Chondrocyte (in vitro differentiated cells): ENCODE measurements at places on chromosomes 1 and 21.

DNA sequence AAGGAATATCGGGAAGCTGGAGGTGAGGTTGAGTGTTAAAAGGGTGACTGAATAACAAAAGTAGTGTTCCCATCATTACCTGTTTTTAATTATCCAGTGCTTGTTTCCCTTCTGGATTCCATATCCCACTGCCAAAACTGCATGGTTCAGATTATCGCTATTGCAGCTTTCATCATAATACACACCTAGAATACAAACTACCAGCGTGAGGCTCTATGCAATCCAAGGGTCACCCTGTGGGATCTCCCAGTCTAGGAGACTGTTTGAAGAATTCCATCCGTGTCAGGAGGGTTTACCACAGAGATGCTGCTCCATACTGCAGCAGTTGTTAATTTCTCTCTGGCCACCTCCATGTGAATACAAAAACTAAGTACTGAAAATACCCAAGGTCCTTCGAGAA lies 9.0 kb downstream of the CTSK start:
- DNase-seq = no peak
- H3K36me3 ChIP-seq = peaks cover 45% of the 10 kb centered on the region
- H3K27me3 ChIP-seq = no peaks in the 10 kb centered on the region
- H3K4me1 ChIP-seq = no peaks in the 10 kb centered on the region
- no peak overlapping the region for H3K27ac ChIP-seq

- no peak overlapping the region for H3K4me3 ChIP-seq
- H3K4me1 ChIP-seq = no peaks in the 10 kb centered on the region
- no peaks in the 10 kb centered on the region for H3K36me3 ChIP-seq
- H3K27ac ChIP-seq = no peak overlapping the region
These were observed 3.4 kb downstream of the NLRP3 start for GRCh38 chr1:247419336-247419735.

GRCh38 chr1:96210054-96210453 lies 511.5 kb upstream of the PTBP2 start:
- no peak for DNase-seq
- H3K27ac ChIP-seq = no peak overlapping the region
- peaks cover 27% of the 10 kb centered on the region for H3K27me3 ChIP-seq
- no peak overlapping the region for H3K4me3 ChIP-seq
- H3K4me1 ChIP-seq = no peaks in the 10 kb centered on the region

DNA sequence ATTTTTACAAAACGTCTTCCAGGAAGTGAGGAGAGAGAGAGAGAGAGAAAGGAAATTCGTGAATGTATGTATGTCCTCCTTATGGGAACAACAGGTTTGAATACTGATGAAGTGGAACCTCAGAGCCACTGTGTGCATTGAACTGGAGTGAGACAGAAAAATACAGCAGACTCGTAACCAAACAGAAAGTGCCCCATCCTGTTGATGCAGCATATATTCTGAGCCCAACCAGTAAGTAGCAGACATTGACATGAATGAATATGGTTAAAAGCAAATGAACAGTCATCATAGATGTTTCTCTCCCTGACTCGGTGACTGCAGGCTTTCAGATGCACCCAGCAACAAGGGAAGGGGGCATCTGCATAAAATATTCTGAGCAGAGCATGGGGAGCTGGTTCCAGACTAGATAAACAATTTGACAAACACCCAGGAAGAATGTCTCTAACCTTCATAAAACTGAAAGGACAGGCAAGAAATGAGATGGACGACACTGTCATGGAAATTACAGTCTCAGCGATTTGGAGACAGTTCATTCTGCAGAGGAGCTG lies 471.0 kb upstream of the PBX1 start:
- H3K36me3 ChIP-seq = no peaks in the 10 kb centered on the region
- DNase-seq = no peak
- H3K27ac ChIP-seq = no peak overlapping the region
- no peak overlapping the region for H3K4me3 ChIP-seq
- peaks cover 9% of the 10 kb centered on the region for H3K27me3 ChIP-seq
- no peaks in the 10 kb centered on the region for H3K4me1 ChIP-seq

DNA sequence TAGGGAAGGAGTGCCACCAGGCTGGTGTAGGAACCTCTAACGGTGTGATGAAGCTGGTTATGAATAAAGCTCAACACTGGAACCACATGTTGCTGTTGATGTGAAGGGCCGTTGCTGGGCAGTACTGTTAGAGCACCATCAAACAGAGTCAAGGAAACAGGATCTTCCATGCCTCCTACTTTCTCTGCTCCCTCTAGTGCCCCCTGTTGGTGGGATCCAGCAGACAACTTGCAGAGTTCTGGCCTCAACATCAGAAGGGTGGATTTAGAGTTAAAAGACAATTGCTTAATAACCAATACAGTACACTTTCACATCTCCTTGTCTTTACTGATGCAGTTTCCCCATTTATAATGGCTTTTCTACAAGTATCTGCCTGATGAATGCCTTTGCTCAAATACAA lies 336.4 kb downstream of the NTNG1 start:
- H3K4me1 ChIP-seq = no peaks in the 10 kb centered on the region
- peaks cover 3% of the 10 kb centered on the region for H3K27me3 ChIP-seq
- no peak for DNase-seq
- H3K36me3 ChIP-seq = no peaks in the 10 kb centered on the region
- H3K4me3 ChIP-seq = no peak overlapping the region

DNA sequence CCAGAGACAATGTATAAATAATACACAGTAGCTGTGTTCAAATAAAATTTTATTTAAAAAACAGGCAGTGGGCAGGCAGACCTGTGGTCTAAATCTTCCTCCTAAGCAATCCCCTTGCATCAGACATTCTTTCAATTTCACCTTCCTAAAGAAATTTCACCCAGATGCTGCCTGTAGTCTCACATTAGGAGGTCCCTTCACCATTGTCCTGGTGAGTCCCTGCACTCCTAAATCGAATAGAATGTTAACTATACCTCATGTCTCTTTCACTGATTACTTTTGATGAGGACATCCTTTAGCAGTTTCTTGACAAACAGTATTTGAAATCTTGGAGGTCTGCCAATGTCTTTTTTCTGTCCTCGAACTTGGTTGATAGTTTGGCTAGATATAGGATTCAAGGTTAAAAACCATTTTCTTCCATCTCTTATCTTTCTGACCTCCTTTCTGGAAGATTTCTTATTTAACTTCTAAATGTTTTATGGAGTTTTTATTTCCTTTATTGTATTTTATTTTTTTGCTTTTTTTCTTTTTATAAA lies 77.5 kb downstream of the LPGAT1 start:
- no peak overlapping the region for H3K4me3 ChIP-seq
- no peak for DNase-seq
- H3K27me3 ChIP-seq = no peaks in the 10 kb centered on the region
- peaks cover 14% of the 10 kb centered on the region for H3K36me3 ChIP-seq
- H3K27ac ChIP-seq = no peak overlapping the region

DNA sequence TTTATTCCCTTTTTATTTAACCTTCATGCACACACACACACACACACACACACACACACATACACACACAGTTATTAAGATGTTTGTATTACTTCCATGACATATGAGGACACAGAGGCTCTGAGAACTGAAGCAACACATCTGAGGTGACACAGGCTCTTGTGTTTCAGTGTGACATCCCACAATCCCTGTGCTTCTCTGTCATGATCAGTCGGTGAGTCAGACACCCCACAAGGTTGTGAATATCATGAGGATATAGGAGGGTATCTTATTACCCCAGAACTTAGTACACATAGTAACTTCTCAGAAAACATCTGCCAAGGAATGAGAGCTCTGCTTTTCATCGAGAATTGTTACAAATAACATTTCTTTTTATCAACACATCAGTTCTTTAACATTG lies 459.3 kb downstream of the PLPP3 start:
- H3K4me3 ChIP-seq = no peak overlapping the region
- peaks cover 1% of the 10 kb centered on the region for H3K36me3 ChIP-seq
- H3K4me1 ChIP-seq = peaks cover 3% of the 10 kb centered on the region
- no peak for DNase-seq
- no peaks in the 10 kb centered on the region for H3K27me3 ChIP-seq

GRCh38 chr1:39204441-39205081 lies at the start of gene MACF1:
MACF1 (plus strand) TSS chr1:39204695; CDS start chr1:39205023, 328 bp downstream.
- H3K27me3 ChIP-seq = no peaks in the 10 kb centered on the region
- no peak for DNase-seq
- peaks cover 48% of the 10 kb centered on the region for H3K4me1 ChIP-seq
- H3K36me3 ChIP-seq = peaks cover 4% of the 10 kb centered on the region
- H3K27ac ChIP-seq = peak within 1 kb of the TSS; percentile 97
- H3K4me3 ChIP-seq = peak within 1 kb of the TSS; percentile 81

GRCh38 chr1:154963643-154964042 lies 2.1 kb upstream of the PYGO2 start:
- no peaks in the 10 kb centered on the region for H3K27me3 ChIP-seq
- peaks cover 45% of the 10 kb centered on the region for H3K4me1 ChIP-seq
- peak; percentile 26 for DNase-seq
- H3K36me3 ChIP-seq = peaks cover 19% of the 10 kb centered on the region
- H3K4me3 ChIP-seq = no peak overlapping the region

DNA sequence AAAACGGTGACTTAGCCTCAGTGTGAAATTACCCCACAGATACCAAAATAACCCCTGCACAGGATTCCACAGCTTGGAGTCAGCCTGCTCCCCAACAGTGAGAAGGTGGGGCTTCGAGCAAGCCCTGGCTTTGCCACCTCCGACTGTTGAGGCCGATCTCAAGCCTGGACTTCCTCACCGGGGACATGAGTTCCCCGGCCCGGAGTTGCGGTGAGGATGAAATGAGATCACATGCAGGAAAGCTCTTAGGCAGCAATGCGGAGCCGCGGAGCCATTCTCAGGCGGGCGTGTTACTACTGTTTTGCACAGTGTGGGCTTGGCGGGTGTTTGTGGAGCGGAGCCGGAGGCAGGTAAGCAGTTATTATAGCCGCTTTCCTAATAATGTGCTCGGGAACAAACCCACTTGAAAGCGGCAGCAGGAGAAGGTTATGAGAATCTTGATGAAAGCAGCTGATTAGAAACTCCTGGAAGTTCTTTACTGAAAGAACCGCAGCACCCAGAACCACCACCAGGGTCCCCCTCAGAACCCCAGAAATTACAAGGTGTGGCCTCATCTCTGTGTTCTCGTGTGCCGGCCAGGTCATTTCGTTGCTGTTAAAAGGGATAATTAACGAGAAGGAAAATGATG lies 3.9 kb upstream of the CLSTN1 start:
- peak; percentile 87 for DNase-seq
- H3K4me3 ChIP-seq = no peak overlapping the region
- H3K27me3 ChIP-seq = no peaks in the 10 kb centered on the region

- DNase-seq = peak; percentile 76
- H3K4me1 ChIP-seq = peaks cover 76% of the 10 kb centered on the region
- no peaks in the 10 kb centered on the region for H3K27me3 ChIP-seq
These were observed 39.2 kb upstream of the COL18A1 start for GRCh38 chr21:45365608-45366241.

DNA sequence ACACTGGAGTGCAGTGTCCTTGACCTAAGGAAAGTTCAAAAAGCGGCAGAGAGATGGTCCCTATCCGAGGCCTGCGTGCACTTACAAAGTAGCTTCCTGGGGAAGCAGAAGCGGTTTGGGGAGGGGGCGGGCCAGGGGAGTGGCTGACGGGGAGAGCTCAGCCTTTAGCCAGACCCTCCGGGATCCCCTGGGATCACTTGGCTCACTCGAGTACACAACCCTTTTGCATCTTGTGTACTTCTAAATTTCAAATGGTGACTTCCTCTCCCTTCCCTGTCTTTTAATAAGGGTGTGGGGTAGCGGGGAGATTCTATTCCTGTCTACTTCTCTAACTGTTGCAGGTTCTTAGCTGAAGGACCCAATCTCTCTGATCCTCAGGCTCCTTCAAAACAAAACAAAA lies 18.1 kb upstream of the SNX27 start:
- no peaks in the 10 kb centered on the region for H3K36me3 ChIP-seq
- H3K4me1 ChIP-seq = peaks cover 20% of the 10 kb centered on the region
- DNase-seq = no peak
- no peaks in the 10 kb centered on the region for H3K27me3 ChIP-seq
- no peak overlapping the region for H3K27ac ChIP-seq
- peak overlapping the region; percentile 44 for H3K4me3 ChIP-seq

DNA sequence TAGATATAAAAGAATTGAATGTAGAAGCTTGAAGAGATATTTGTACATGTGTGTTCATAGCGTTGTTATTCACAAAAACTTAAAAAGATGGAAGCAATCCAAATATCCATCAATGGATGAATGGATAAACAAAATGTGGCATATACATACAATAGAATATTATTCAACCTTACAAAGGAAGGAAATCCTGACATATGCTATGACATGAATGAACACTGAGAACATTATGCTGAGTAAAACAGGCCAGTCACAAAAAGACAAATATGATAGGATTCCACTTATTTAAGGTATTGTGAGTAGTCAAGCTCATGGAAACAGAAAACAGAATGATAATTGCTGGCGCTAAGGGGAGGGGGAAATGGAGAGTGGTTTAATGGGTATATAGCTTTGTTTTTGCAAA lies 47.0 kb upstream of the DYRK1A start:
- no peaks in the 10 kb centered on the region for H3K4me1 ChIP-seq
- no peaks in the 10 kb centered on the region for H3K27me3 ChIP-seq
- DNase-seq = no peak
- peaks cover 3% of the 10 kb centered on the region for H3K36me3 ChIP-seq
- no peak overlapping the region for H3K27ac ChIP-seq
- H3K4me3 ChIP-seq = no peak overlapping the region

DNA sequence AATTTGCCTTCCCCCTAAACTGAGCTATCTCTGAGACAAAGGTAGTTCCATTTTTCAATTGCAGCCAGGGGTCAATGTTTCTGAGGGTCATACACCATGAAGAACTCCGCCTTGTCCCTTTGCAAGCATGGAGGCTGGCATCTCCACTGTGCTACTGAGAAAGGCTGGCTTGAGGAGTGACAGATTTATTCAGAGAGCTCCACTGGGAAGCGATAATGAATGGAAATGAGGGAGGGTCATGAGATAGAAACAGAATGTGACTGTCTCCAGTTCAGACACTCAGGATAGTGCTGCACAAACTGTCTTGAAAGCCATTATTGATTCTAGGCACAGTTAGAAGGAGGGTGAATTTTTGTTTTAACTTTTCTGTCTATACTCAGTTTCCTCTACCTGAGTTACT lies 197.5 kb downstream of the ZNF326 start:
- no peaks in the 10 kb centered on the region for H3K4me1 ChIP-seq
- H3K4me3 ChIP-seq = no peak overlapping the region
- no peak overlapping the region for H3K27ac ChIP-seq
- no peak for DNase-seq
- peaks cover 7% of the 10 kb centered on the region for H3K27me3 ChIP-seq

GRCh38 chr1:227766653-227767277 lies 31.5 kb downstream of the SNAP47 start:
- no peaks in the 10 kb centered on the region for H3K27me3 ChIP-seq
- H3K27ac ChIP-seq = no peak overlapping the region
- peaks cover 25% of the 10 kb centered on the region for H3K36me3 ChIP-seq
- no peak for DNase-seq
- no peak overlapping the region for H3K4me3 ChIP-seq

- no peaks in the 10 kb centered on the region for H3K4me1 ChIP-seq
- peaks cover 1% of the 10 kb centered on the region for H3K36me3 ChIP-seq
- H3K4me3 ChIP-seq = no peak overlapping the region
- no peak for DNase-seq
- H3K27me3 ChIP-seq = peaks cover 4% of the 10 kb centered on the region
These were observed 11.4 kb upstream of the RHOU start for GRCh38 chr1:228723921-228724320.

- peaks cover 13% of the 10 kb centered on the region for H3K27me3 ChIP-seq
- H3K4me3 ChIP-seq = no peak overlapping the region
- no peaks in the 10 kb centered on the region for H3K36me3 ChIP-seq
- no peak for DNase-seq
- no peaks in the 10 kb centered on the region for H3K4me1 ChIP-seq
- no peak overlapping the region for H3K27ac ChIP-seq
These were observed 402.4 kb downstream of the USH2A start for GRCh38 chr1:216020743-216021345.
